ENCODE measurements at places on chromosomes 6 and 20.

DNA sequence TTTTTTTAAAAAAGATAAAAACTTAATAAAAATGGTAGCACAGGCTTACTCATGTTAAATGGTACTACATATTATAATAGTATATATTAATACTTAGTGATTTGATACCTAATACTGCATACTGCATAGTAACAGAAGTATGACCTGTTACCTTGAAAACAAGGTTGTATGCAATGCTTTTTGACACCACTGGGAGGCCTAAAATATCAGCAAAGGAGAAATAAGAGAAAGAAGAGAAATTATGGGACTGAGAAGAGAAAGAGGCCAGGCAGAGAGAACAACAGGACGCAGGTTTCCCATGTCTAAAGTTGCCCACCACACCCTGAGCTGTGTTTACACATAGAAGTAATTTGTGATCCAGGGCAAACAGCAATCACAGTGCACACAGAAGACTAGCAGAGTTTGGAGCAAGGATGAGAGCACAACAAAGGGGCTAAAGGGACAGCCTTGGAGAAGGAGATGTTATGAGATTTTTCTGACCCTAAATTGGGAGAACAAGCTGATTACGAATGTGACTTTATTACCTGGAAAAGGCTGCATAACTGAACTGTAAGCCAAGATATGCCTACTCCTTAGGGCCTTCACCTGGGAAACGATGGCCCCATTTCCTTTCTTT lies 73.2 kb downstream of the ROS1 start:
- no peak for DNase-seq

DNA sequence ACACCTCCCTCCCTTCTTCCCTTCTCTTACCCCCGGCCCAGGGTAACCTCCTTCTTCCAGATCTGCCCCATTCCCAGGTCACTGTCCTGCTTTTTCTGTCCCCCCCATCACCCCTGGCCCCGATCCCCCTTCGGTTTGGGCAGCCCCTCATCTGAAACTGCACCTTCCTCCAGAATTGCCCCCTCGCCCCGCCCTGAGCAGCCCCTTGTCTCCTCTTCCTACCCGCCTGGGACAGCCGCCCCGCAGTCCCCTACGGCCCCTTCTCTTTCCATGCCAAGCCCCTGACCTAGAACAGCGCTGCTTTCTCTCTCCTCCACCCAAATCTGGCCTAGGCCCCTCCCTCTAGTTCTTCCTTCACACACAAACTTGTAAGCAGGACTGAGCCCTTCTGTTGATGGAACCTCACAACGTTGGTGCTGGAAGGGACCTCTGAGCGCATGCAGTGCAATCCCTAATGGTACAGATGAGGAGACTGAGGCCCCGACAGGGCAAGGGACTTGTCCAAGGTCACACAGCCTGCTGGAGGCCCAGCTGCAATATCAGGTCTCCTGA lies 630 bp downstream of the PPP2R5D start:
- peak; percentile 68 for DNase-seq

DNA sequence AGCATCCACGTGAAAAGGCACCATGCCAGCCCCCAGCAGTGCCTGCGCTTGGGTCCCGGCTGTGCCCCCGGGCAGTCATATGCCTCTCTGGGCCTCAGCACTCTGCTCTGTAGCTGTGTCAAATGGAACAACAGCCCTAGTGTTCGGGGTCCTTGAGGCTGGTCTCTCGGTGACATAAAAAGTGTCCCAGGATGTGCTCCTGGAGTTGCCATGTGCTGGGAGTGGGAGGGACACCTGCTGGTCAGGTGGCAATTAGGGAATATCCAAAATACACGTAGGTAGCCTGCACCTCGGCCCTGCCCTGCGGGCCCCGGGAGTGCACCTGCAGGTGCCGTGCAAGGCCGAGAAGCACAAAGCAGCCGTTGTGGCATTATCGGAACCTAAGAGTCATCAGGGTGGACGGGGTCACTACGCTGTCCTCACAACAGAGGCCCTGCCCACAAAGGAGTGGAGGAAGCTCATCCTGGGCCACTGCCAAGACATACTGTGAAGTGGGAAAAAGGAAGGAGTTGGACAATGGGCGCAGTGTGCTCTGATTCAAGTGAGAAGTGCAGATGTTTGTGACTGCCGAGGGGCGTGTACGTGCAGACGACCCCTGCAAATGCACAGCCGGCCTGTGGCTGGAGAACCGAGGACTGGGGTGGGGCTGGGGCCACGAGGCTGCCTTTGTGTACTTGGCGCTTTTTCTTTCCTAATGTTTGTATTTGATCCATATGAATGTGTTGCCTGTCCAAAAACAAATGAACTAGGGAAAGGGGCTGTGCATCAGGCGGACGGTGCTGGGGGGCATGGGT lies 24.6 kb downstream of the SLCO4A1 start:
- DNase-seq: no peak

GRCh38 chr20:57207251-57207650 lies 59.2 kb downstream of the BMP7 start:
- no peak for DNase-seq

DNA sequence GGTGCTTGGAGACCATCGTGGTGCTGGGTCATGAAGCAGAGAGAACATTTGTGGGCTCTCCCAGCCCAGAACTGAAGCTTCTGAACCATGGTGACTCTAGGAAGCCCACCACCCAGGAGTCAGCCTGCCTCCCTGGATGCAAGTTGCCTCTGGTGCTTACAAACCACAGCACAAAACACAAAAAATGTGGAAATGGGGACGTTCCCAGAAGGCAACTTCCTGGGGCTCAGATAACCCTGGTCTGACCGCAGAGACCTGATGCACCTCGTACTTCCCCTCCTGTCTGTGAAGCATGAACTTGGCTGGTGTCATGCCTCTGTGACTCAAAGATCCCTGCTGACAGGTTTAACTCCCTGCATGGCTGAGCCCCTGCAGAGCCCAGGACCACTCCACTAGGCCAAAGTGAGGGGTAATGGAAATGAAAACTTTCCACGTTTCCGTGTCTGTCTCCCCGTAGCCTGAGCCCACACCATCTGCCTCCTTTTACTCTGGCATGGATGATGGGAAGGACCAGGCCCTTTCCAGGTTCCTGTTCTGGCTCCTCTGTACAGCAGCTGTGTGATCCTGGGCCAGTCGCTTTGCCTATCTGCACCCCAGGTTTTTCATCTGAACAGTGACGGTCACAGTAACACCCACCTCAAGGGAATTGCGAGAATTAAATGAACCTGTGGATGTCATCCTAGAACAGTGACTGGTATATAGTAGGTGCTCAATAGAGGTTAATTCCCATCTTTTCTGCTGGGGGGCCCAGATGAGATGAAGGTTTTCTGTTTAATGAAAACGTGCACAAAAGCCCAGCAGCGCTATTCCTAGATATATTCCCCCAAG lies 57.7 kb downstream of the PPP1R16B start:
- peak; percentile 78 for DNase-seq

All from activated CD8-positive, alpha-beta memory T cell treated with anti-CD3 and anti-CD28 coated beads for 24 hours (primary cell).